ENCODE measurements at places on chromosomes 12 and 14.

DNA sequence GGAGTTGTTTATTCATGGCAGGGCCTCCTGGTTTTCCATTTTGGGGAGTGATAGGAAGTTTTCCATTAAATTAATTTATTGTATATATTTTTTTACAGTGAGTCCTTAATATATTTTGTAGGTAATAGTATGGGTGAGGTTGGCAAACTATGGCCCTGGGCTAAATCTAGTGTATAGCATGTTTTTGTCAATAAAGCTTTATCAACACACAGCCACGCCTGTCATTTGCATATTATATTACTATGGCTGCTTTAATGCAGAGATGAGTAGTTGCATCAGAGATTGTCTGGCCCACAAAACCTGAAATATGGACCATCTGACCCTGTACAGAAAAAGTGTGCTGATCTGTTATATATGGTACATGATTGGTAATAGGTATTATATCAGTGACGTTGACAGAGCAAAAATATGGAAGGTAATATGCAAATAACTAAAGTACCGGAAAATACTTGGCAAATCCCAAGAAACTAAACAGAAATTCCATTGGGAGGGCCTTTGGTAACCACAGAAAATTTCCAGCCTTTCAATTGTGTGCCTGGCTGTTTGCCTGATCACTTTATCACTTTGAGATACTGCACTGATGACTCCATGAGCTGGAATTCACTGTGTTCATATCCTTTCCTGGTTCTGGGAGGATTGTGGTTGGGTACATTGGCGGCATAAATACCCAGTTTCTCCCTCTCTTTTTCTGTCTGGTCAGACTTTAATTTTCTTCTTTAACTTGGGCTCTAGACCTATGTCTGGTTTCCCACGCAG, 61.7 kb upstream of the RFLNA start:
- DNase-seq: no peak

DNA sequence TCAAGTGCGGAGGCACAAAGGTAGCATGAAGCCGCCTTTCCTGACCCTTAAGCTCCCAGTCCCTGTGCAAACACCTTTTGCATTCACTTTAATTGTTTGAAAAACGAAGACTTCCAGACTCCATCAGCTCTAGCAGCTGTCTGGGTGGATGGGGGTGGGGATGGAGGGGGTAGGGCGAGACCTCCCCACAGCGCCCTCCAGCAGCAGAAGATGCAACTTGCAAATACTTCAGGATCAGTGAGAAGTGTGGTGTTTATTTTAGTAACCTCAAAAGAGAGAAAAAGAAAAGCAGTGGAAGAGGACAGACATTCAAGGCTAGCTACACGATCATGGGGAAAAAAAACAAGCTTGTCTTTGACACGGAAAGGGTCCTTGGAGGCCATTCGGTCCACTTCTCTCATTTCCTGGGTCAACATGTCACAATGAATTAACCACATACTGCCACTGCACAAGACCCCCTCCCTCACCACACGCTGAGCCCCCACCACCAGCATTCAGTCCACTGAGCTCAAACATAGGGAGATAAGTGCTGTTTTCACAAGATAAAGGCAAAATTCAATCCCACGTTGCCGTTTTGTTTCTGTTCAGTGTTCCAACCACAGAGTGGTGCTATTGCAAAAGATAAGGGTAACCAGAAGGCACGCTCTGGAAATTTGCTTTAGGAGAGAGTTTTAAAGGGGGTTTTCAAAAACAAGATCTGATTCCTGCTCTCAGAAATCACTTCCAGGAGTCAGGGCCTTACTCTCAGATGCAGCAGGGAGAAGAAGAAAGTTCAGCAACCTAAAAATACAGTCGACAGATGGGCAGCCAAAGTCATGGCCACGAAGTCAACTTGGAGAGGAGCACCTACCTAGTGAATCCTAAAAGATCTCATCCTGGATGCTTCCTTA, 3.3 kb upstream of the NTF3 start:
- DNase-seq: no peak

- DNase-seq: no peak
These were observed 541.8 kb upstream of the FBXO33 start for GRCh38 chr14:39974036-39974435.

- DNase-seq: no peak
These were observed 61.5 kb downstream of the MAP1LC3B2 start for GRCh38 chr12:116620492-116621191.

DNA sequence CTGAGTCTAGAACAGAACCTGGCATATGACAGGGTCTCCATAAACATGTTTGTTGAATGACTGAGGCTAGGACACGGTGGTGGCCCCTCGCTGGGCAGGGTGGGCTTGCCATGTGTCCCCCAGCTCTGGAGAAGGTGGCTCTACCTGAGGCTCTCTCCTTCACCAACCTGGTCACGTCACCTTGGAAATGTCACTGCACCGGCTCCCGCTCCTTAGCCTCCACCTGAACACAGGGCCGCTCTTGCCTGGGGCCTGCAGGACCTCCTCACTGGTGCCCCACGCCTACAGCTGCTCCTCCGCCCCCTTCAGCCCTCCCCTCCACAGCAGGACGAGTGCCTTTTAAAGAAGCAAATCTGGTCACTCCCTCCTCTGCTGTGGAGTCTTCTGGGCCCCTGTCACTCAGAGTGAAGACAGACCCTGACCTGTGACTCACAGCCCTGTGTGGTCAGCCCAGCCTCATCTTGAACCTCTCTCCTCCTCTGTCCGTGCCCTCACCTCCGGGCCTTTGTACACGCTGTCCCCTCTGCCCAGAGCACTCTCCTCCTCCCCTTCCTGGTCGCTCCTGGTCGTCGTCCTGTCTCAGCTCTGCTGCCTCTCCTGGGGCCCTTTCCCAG, 81.0 kb downstream of the ADGRD1 start:
- no peak for DNase-seq

GRCh38 chr12:68245180-68246021, 8.0 kb downstream of the IL22 start:
- DNase-seq: no peak

- no peak for DNase-seq
These were observed 17.5 kb upstream of the GPR132 start for GRCh38 chr14:105082703-105083102.

DNA sequence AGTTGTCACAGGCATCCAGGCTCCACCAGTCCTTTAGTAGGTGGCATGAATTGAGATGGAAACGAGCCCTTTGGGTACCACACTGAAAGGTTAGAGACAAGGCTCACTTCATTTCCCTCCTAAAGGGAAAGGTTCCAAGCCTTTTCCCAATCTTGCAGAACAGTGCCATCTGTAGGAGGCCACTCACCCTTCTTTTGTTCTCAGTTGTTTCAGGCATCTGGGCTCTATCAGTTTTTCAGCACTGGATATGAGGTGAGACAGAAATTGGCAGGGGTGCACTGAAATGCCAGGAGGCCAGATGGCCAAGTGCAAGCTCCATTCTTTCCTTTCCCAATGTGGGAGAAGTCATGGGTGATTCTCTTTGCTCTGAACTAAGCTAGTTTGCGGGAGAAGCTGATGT, 15.2 kb downstream of the FBXO33 start:
- DNase-seq: no peak

- DNase-seq: no peak
These were observed 78.6 kb upstream of the TBX3 start for GRCh38 chr12:114762490-114763110.

DNA sequence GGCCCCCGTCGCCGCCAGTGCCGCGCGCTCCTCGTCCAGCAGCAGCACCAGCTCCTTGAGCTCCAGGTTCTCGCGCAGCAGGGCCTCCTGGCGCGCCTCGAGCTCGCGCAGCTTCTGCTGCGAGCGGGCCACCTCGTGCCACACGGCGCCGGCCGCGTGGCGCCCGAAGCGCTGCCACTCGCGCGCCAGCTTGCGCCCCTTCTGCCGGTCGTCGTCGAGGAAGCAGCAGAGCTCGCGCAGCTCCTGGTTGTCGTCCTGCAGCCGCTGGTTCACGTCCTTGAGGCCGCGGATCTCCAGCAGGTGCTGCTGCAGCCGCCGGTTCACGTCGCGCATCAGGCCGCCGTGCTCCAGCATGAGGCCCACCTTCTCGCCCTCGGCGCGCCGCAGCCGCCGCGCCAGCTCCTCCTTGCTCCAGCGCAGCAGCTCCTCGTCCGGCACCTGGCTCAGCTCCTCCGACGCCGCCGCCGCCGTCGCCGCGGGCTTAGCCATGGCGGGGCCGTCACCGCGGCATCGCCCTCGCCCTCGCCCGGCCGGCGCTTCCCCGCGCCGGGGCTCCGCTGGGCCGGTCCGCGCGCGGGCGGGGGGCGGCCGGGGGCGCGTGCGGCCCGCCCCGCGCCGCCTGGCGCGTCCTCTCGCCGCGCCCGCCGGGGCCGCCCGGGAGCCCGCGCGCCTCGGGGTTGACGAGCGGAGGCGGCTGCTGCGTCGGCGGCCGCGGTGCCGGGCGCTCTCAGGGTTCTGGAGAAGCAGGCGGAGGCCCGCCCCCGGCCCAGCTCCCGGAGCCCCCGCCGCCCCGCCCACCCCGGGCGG, at the start of gene CCDC85C:
TSS of gene CCDC85C (minus strand) at position 737 of the 807 bp plus-strand sequence. CDS start at position 489, 248 bp downstream.
- peak; percentile 41 for DNase-seq

- DNase-seq: no peak
These were observed 5.3 kb upstream of the HIF1A start for GRCh38 chr14:61690039-61690438.

DNA sequence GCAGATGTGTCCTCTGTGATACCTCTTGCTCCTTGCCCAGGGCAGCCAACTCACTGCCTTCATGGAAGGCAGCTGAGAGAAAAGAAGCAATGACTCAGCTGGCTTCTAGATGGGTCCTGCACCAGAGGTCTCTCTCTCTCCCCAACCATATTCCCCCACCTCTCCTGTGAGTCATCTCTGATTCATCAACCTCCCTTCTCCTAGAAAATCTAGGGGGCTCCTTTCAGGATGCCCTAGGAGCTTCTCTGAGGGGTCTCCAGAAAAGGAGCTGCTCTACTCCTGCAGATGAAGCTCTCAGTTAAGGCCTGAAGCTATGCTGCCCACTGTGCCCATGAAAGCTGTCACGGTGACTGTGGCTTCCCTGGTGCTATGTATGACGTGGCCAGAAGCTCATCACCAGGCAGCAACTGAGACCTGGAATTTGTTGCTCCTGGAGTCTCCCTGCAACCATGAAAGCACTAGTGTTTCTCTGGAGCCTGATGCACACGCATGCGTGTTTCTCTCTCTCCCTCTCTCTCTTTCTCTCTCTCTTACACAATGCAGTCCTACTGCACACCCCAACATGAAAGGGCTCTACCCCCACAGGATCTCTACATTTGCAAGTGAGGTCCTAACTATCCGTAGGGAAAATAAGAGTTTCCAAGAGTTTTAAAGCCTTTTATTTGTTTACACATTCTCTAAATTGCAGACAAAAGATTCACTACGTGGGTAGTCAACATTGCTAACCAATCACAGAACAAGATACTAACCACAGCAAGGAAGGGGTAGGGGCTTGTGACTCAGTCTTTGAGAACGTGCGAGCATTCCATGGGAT, 285.3 kb downstream of the DPF3 start:
- DNase-seq: no peak

- no peak for DNase-seq
These were observed 23.4 kb upstream of the NR2C1 start for GRCh38 chr12:95096852-95097251.

DNA sequence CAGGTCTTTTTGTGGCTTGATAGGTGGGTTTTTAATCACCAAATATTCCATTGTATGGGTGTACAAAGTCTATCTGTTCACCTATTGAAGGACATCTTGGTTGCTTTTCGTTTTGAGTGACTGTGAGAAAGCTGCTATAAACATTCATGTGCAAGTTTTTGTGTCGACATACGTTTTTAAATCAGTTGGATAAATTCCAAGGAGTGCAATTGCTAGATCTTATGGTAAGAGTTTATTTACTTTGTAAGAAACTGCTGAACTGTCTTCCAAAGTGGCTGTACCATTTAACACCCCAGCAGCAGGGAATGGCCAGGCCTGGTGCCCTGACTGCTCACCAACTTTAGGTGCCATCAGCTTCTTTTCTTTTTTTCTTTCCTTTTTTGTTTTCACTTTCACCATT, 45.5 kb upstream of the C14orf180 start:
- DNase-seq: no peak

- no peak for DNase-seq
These were observed 280.3 kb upstream of the DIO2 start for GRCh38 chr14:80491650-80492049.

DNA sequence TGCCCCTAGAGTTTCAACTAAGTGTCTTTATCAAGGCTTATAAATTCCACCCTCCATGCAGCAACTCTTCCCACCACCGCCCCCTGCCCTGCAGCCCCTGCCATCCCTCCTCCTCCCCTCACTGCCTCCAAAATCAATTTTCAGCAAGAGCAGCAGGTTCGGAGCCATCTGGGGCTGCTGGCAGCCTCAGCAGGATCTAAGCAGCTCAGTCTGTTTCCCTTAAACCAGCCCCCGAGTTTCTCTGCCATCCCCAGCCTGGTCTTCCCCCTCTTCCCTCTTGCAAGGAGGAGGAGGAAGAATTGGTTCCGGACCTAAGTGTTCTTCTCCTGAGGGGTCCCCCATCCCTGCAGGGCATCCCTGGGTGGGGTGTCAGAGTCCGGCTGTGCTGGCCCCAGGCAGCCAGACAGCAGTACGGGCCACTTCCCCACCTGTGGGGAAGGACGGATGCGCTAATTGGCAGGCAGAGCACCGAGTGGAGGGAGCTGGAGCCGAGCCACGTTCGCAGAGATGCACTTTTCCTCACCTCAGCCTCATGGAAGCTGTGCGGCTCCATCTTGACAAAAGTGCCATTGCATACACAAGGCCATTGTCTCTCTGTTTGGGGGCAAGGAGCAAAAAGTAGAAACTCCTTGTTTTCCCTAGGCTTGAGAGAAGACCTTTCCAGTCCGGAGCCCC, 189.3 kb downstream of the KCNA5 start:
- DNase-seq: no peak

DNA sequence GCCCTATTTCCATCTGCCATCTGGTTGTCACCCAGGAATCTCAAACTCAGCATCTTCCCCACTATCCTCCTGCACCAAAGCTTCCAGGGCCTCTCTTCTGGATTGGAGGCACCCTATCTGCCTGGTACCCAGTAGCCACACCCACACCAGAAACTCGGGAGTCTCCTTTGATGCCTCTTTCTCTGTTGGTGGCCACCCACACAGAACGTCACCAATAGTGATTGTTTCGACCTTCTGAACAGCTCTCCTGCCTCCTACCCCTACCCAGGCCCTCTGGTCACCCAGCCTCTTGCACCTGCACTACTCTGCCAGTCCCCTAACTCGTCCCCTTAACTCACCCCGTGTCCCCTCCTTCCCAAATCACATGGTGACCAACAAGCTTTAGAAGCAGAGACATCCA, 95.0 kb downstream of the IRF2BPL start:
- no peak for DNase-seq

- DNase-seq: no peak
These were observed 204.0 kb upstream of the ALG10 start for GRCh38 chr12:33818313-33818712.

- DNase-seq: no peak
These were observed 32.0 kb downstream of the RTL1 start for GRCh38 chr14:100871234-100872186.

DNA sequence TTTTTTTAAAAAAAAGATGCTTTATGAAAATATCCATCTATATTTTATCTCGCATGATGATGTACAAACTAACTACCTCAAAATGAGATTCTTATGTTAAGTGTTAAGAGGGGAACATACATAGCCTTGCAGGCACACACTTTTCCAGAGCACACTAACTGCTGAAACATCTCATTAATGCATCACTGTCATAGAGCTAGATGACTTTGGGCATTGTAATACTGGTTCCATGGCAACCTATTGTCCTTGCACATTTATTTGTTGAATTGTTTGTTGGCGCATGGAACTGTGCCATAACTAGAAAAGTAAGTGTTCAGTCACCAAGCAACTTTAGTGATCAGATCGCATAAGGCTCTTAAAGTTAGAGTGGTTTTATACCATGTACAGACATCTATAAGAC, 348.3 kb downstream of the GALC start:
- DNase-seq: no peak

- DNase-seq: no peak
These were observed 587 bp upstream of the C12orf75 start for GRCh38 chr12:105329926-105330282.

- no peak for DNase-seq
These were observed 919 bp downstream of the PSMA3 start for GRCh38 chr14:58245562-58245961.

Measured in caudate nucleus (tissue), 63 donors.